ENCODE measurements at places on chromosomes 4 and X. TPM values are rescaled to one million over a fixed set of nuclear protein-coding genes. Genes with fewer than 3 reads are reported as not detected.

The ARMCX4 gene
- 0.37 TPM for total RNA-seq

The PCDH19 gene
- 0.64 TPM for total RNA-seq

The CXCL11 gene
- total RNA-seq, result not detected

The MAGEB17 gene
- total RNA-seq, result not detected

The SUV39H1 gene
- 11.8 TPM for total RNA-seq

The EDA gene
- 1.1 TPM for total RNA-seq

The TCEAL5 gene
- not detected for total RNA-seq

The CHST7 gene
- 0.80 TPM for total RNA-seq

The VCX gene
- total RNA-seq, result 79.3 TPM

The DCHS2 gene
- total RNA-seq, result 0.29 TPM

The S100G gene
- not detected for total RNA-seq

The RASGEF1B gene
- total RNA-seq, result 1.1 TPM

The ETDA gene
- not detected for total RNA-seq

The S100P gene
- total RNA-seq, result 0.21 TPM

The CACNA1F gene
- total RNA-seq, result not detected

The CABS1 gene
- not detected for total RNA-seq

The MYL5 gene
- 7.4 TPM for total RNA-seq

The PRDM8 gene
- 0.12 TPM for total RNA-seq

The PPP1R3F gene
- total RNA-seq, result 10.5 TPM

The FRG1 gene
- 48.3 TPM for total RNA-seq

The ANKRD37 gene
- total RNA-seq, result 6.4 TPM

The SLITRK2 gene
- 1.3 TPM for total RNA-seq

The GPR34 gene
- total RNA-seq, result not detected

The CLDN2 gene
- not detected for total RNA-seq
